Activated CD4-positive, alpha-beta T cell treated with anti-CD3 and anti-CD28 coated beads for 36 hours (primary cell): ENCODE measurements at places on chromosomes 12 and 14.

DNA sequence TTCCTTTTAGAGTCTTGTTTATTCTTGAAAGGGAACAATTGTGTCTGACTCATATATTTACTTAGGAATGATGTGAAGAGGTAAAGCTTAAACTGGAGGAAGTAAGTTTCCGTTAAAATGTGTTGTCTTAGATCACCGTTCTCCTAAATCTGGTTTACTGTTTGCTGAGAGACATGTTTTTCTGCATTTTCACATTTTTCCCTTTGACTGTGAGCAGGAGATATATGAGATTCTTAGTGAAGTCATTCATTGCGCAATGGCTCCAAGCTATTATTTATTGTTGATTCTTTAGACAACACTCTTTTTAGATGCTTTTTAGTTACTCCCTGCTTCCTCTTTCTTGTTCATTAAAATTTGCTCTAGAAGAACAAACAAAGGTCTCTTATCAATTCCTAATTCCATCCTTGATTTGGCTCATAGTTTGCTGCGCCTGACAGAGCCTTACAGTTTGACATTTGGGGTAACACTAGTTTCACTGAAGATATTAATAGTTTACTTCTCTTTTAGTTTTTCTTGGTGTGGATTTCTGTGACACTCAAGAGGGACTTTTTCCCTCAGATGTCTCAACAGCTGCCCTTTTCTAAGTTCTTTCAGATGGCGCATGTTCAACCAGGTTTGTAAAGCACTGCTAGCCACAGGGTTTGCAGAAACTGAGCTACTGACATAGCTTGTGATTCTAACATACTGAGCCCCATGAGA lies 11.4 kb downstream of the CLECL1 start:
- DNase-seq, result no peak
- no peak overlapping the region for H3K27ac ChIP-seq
- H3K27me3 ChIP-seq, result no peaks in the 10 kb centered on the region
- no peak overlapping the region for H3K4me3 ChIP-seq
- peaks cover 28% of the 10 kb centered on the region for H3K4me1 ChIP-seq
- peaks cover 1% of the 10 kb centered on the region for H3K36me3 ChIP-seq

- no peaks in the 10 kb centered on the region for H3K36me3 ChIP-seq
- no peak overlapping the region for H3K27ac ChIP-seq
- H3K4me1 ChIP-seq, result no peaks in the 10 kb centered on the region
- no peaks in the 10 kb centered on the region for H3K27me3 ChIP-seq
Measured at GRCh38 chr12:58889557-58889956, 30.7 kb downstream of the LRIG3 start.

DNA sequence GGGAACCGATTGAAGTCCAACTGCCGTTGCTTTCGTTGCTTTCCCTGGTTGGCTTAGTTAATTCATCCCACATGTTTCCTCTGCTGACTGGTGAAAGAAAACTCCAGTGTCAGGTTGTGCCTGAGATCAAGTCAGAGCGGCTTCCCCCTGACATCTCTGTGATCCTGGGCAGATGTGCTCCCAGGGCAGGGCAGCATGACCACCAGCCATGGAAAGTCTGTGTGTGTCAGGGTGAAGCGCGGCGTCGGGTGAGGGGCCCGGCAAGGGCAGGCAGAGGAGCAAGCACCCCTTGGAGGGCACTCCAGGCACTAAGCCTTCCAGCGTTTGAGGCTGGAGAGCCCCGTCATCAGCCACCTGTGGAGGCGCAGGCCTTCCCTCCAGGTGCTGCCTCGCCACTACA lies 54.5 kb upstream of the IGF1 start:
- DNase-seq, result no peak
- peaks cover 14% of the 10 kb centered on the region for H3K27me3 ChIP-seq
- no peaks in the 10 kb centered on the region for H3K4me1 ChIP-seq
- H3K36me3 ChIP-seq, result no peaks in the 10 kb centered on the region
- H3K27ac ChIP-seq, result no peak overlapping the region
- H3K4me3 ChIP-seq, result no peak overlapping the region

DNA sequence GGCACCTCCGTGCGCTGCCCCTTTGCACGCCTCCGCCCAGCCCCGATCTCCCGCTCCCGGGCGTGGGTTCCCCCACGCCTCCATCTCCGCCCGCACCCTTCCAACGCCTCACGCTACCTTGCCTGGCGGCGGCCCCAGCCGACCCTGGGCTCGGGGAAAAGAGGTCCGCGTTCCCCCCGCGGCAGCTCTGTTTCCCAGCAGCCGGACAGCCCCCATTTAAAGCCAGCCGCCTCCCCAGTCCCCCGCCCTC lies at the start of gene PRIMA1:
TSS of gene PRIMA1 (minus strand) at position 193 of the 250 bp plus-strand sequence. CDS start 767 bp downstream, outside the sequence.
- H3K4me1 ChIP-seq, result peaks cover 3% of the 10 kb centered on the region
- H3K27me3 ChIP-seq, result peaks cover 58% of the 10 kb centered on the region
- DNase-seq, result no peak
- no peaks in the 10 kb centered on the region for H3K36me3 ChIP-seq

GRCh38 chr12:75842090-75842489 lies 189.5 kb downstream of the PHLDA1 start:
- H3K36me3 ChIP-seq, result no peaks in the 10 kb centered on the region
- DNase-seq, result no peak
- H3K4me3 ChIP-seq, result no peak overlapping the region
- H3K27me3 ChIP-seq, result peaks cover 2% of the 10 kb centered on the region
- H3K4me1 ChIP-seq, result peaks cover 7% of the 10 kb centered on the region

DNA sequence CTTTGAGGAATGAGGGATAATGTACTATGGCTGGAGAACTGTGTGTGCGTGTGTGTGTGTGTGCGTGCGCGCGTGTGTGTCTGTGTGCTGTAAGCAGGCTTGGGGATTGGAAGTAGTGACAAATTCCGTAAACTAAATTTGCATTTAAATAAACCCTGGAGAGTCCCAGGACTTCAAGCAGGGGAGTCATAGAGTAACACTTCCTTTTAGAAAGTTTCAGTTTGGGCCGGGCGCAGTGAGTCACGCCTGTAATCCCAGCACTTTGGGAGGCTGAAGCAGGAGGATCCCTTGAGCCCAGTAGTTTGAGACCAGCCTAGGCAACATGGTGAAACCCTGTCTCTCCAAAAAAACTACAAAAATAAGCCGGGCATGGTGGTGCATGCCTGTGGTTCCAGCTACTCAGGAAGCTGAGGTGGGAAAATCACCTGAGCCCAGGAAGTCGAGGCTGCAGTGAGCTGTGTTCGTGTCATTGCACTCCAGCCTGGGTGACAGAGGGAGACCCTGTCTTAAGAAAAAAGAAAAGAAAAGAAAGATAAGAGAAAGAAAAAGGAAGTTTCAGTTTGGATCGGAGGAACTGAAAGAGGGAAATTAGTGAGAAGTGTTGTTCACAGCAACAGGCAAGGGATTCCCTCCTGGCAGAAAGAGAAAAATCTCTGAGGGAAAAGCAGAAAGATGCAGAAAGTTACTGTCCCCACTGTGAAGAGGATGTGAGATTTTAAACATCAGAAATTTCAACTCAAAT lies 222.7 kb upstream of the SOX5 start:
- peak; percentile 6 for DNase-seq
- H3K4me3 ChIP-seq, result no peak overlapping the region
- H3K27ac ChIP-seq, result no peak overlapping the region
- H3K36me3 ChIP-seq, result no peaks in the 10 kb centered on the region
